NCI-H1694 (cell line): ENCODE measurements at places on chromosomes 12 and 14.

DNA sequence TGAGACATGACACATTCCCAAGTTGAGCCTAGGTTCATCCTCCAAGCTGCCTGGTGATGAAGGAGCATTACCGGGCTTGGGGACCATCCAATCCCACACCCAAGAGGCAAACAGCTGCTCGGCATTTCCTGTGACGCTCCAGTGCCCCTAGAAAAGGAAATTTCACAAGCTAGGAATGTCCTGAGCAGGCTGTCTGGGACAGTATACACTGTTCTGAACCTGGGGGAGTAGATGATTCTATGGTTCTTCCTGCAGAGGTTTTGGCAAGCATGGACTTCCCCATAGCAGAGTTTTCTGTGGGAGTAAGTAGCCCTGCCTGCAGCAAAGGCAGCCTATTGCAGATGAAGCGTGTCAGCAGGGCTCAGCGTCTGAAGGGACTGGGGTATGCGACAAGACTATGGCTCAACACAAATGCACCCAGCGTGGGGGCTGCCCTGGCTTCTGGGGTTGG, 47.4 kb upstream of the SRSF5 start:
- DNase-seq = no peak

GRCh38 chr14:87944987-87945604, 47.9 kb downstream of the GALC start:
- DNase-seq = peak; percentile 79

GRCh38 chr12:9605483-9605882, 2.2 kb downstream of the KLRB1 start:
- no peak for DNase-seq

GRCh38 chr12:15446807-15447206, 124.5 kb downstream of the PTPRO start:
- DNase-seq = no peak

DNA sequence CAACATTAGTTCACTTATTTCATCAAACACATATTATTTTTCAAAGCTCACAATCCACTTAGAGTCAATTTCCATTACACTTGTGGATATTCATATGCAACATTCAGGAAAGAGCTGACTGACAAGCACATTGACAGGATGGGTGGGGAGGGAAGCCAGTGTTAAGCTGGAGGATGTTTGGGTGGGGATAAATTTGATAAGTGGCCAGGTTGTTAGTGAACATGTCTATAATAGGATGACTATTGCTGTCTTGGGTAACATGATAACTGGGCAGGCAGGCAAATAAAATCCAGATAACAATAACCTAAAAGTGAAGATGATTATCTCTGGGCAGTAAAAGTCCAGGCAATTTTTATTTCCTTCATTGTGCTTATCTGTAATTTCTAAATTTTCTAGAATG, 73.8 kb upstream of the OSBPL8 start:
- DNase-seq = no peak

DNA sequence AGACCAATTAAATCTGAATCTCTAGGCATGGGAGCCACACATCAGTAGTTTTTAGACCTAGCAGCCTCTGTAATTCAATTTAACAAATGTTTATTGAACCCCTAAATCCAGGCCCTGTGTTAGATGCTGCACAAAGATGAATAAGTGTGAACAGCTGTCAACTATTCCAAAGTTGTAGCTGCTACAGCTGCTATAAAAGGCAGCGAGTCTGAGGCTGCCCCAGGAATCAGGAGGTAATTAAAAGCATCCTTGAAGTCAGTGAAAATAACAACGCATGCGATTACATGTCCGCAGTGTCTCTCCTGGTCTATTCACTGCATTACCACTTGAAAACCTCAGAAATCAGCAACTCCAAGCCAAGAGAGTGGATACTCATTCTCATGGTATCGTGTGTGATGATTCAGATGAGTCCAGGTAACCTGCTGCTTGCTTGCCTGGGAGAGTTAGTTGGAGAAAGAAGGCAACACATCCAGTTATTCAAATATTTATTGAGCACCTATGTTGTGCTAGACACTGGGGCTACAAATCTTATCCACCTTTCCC, 34.9 kb upstream of the DDHD1 start:
- DNase-seq = no peak

GRCh38 chr14:56660677-56661389, 81.2 kb downstream of the TMEM260 start:
- DNase-seq = no peak

GRCh38 chr14:55889124-55889523, 229.1 kb upstream of the PELI2 start:
- peak; percentile 79 for DNase-seq
